ENCODE measurements at places on chromosomes 11 and 22.
A peak's percentile ranks its signal among the peaks of the same experiment; 100 is the strongest.

DNA sequence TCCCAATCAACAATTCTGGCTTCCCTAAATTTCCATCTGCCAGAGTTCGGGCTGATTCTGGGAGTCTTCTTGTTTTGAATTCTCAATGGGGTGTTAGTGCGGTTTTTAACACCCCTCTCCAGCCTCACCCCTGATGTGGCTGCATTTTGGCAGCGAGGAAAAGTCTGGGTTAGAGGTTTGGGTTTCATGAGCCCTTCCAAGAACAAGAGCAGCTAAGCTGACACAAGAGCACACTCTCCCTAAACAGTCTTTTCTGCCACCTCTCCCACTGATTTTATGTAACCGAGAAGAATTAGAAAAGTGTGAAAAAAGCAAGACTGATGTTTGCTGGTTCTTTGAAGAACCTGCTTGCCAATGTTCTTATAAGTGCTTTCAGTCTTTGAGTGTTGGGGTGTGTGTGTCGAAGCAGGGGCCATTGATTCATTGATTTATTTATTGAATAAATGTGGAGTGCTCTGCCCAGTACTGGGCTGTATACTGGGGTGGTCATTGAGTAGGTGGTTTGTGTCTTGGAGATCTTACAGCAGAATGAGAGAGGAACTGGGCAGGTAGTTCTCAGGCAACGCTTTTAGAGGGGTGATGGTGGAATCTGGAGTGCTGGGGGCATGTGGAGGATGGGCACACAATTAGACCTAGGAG is 101.5 kb downstream of the TRAF6 start:
- ATAC-seq, result no peak

DNA sequence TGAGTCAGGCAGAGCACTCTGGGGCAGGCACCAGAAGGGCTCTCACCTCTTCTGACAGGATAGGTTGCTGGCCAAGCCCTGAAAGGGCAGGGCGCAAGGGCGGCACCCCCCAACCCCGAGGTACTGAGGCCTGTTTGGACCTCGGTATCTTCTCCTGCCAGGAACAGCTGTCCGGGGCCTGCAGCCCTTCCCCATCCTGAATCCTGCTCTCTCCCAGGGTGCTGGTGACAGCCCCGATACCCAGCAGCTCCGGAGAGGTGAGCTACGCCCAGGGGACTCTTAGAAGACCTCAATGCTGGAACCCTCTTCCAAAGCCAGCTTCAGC is 79.1 kb downstream of the PHF21B start:
- ATAC-seq, result no peak

- no peak for ATAC-seq
Observed at GRCh38 chr11:100512475-100512874, 174.6 kb upstream of the ARHGAP42 start.

GRCh38 chr11:93908689-93909088 is 58.3 kb upstream of the VSTM5 start:
- no peak for ATAC-seq

DNA sequence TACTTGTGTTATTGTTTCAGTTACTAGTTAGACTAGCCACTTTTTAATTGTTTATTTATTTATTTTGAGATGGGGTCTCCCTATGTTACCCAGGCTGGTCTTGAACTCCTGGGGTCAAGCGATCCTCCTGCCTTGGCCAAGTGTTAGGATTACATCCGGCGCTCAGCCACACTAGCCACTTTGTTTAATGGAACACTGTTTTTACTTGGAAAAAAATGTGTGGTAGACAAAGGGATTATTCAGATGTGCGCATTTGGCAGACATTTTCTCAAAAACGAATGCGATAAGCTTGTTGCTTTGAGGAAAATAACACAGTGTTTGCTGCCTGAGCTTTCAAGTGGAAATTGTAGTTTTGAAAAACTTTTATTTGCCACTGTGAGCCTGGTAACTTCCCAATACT is 51.0 kb downstream of the CTNND1 start:
- no peak for ATAC-seq

- ATAC-seq, result no peak
Observed at GRCh38 chr11:103803062-103803461, 233.4 kb upstream of the DDI1 start.

DNA sequence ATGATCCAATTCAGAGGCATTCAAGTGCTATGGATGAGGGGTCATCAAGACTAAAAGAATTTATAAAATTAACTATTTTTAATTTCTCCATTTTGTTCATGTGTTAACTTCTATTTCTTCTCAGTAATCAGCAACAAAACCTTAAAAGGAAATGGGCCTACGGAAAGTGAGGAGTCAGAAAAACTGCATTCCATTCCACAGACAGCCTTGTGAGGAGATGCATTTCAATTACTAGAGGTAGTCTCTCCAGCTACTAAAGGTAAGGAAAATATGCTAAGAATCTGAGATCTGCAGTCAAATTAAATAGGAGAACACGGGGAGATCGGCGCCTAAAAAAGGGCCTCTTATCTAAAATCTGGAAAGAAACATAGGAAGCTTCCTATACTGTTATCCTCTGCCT is 661.7 kb downstream of the DLG2 start:
- ATAC-seq, result no peak

GRCh38 chr11:34968862-34969261 is 52.4 kb downstream of the PDHX start:
- ATAC-seq, result no peak

DNA sequence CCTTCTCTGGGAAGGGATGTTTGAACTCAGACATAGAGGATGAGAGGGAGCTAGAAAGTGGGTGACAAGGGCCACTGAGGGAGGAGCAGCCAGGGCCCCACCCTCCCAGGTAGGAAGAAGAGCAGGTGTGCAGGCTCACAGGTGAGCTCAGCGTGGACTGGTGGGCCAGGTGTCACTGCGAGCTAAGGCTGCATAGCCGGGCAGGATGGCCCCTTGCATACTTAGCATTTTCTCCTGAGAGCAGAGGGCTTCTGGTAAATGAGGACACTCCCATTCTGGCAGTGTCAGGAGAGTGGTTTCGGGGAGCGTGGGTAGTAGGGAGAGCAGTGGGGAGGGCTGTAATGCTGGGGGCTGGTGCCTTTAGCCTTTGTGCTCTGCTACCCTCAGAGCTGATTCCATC is 843.4 kb downstream of the TBC1D22A start:
- ATAC-seq, result no peak

- no peak for ATAC-seq
Observed at GRCh38 chr11:83287631-83288030, 1.5 kb upstream of the CCDC90B start.

DNA sequence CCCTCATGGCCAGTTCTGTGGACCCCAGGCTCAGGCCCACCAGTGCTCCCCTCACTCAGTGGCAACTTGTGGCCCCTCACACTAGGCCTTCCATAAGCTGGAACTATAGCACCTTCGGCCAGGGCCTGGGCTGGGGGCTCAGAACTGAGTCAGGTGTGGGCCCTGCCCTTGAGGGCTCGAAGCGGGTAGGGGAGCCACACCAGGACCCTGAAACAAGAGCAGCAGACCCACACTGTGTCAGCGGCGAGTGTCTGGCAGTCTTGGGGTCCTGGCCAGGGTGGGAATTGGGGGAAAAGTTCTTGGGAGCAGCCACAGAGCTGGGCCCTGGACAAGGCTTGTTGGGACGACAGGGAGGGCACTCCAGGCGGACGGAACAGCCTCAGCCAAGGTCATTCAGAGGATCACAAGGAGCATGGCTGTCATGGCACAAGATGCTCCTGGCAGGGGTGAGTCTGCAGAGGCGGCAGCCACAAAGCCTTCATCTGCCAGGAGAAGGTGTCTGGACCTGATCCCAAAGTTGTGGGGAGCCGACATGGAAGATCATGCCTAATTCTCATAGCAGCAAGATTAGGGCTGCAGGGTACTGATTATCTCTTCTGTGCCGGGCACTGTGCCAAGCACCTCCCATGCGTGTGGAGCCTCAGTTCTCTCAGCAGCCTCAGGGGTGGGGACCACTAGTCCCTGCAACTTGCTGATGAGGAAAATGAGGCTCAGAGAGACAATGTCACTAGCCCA is 50.7 kb downstream of the SHISAL1 start:
- ATAC-seq, result no peak

- ATAC-seq, result no peak
Observed at GRCh38 chr11:75100314-75100713, 3.6 kb upstream of the OR2AT4 start.

DNA sequence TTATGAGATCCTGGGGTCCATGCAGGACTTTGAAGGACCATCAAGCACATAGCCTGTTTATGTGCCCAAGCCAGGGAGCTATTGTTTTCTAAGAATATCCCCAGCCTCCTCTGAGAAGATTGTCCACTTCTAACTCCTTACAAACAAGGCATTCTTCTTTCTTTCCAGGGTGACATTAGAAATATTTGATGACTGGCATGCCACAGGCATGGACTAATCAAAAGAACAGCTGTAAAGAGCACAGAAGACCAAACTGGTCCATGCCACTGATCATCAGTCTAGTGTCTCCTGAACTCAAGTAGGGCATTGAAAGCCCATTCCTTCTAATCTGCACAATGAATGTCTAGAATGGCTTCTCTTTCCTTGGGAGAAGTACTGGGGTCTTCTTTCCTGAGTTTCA is 24.9 kb upstream of the LMO2 start:
- no peak for ATAC-seq

GRCh38 chr11:127248476-127248875 is 247.9 kb upstream of the KIRREL3 start:
- no peak for ATAC-seq

GRCh38 chr11:17267576-17267975 is 9.0 kb upstream of the NUCB2 start:
- ATAC-seq, result no peak

- peak; percentile 99 for ATAC-seq
Observed at GRCh38 chr11:43358801-43359421, at the start of gene TTC17. Gene TTC17, plus strand, starts transcription at chr11:43358920. Its CDS starts 35 bp downstream, at chr11:43358955.

DNA sequence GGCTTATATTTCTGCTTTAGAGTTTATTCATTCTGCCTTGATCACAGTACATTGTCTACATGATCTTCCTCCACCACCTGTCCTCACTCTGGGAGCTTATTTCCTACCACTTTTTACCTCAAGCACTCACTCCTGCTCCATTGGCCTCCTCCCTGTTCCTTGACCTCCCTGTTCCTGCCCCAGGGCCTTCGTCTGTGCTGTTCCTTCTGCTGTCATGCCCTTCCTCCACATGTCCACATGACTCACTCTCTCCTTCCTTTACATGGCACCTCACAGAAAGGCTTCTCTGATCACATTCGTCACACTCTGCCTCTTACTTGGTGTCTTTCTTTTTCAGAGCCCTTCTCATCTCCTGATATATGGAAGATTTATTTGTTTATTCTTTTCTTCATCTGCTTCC is 103.0 kb downstream of the FBXO7 start:
- ATAC-seq, result no peak

GRCh38 chr11:1628506-1629325 is 859 bp upstream of the KRTAP5-5 start:
- peak; percentile 74 for ATAC-seq

GRCh38 chr11:44463751-44464150 is 101.7 kb upstream of the CD82 start:
- ATAC-seq, result no peak

DNA sequence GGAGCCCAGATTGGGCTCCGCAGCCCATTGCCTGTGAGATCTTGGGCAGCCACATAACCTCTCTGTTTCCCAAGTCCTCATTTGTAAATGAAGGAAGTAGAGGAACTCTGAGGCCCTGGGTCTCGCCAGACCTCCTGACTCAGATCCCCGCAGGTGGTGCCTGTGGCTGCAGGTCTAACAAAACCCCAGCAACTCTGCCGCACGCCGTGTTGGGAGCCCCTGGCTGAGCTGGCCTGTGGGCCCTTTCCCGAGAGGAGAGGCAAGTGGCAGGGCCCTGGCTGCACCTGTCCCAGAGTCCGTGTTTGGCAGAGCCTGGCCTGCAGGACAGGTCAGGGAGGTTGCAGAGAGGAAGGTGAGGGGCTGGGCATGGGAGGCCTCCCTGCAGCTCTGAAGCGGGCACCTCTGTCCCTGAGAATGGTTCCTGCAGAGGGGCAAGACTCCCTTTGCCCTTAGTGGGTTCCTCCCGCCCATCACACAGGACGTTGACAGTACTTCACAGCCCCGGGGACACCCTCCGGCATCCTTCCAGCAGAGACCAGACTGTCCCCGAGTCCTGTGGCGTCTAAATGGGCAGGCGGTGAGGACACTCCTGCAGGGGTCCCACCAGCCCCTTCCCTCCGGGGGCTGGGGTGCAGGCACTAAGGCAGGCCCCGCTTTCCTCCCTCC is 67.7 kb downstream of the ARHGAP8 start:
- no peak for ATAC-seq

- peak; percentile 35 for ATAC-seq
Observed at GRCh38 chr11:123429913-123430720, at the start of gene GRAMD1B. Gene GRAMD1B, plus strand, starts transcription at chr11:123430269. Its CDS starts 524 bp downstream, at chr11:123430793.

- peak; percentile 10 for ATAC-seq
Observed at GRCh38 chr11:74321487-74322188, 10.2 kb upstream of the P4HA3 start.

DNA sequence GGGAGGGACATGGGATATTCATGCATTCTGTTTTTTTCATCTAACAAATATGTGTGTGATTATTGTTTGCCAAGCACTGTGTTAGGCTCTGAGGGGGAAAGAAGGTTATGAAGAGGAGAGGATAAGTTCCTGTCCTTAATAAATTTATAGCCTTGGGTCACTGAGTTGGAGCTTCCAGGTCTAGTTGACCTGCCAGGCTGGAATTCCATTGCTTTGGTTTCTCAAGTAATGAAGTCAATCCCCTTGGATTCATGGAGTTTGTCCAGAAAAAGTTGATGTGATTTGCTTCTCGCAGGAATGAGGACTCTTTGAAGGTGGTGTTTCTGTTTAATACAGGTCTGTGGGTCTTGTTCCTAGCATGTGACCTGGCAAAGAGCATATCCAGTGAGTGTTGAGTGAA is 156.2 kb downstream of the ADAMTS15 start:
- ATAC-seq, result no peak

DNA sequence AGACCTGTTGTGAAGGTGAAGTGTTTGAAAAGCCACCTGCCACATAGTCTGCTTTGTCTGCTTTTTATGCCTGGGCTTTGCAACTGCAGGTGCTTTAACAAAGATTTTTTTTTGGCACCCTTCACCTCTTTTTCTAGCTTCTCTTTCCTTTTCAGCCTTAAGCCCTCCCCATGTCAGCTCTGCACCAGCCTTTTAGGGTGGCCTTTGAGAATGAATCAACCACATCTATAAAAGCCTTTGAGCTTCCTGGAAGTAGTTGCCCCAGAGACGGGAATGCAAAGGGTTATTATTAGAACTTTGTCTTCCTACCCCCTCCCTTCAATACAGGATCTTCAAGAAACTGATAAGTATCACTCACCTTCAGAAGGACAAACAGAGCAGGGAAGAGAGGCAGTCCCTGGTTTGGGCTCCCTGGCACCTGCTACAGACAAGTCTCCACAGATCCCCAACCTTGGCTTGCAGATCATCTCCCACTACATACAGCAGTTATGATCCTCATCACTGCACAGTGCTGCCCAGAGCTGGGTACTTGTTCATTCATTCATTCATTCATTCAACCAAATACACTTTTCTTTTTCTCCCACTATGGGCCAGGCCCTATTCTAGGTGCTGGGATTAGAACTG is 8.0 kb downstream of the PVALB start:
- no peak for ATAC-seq

GRCh38 chr11:119496469-119496868 is 73.5 kb upstream of the THY1 start:
- peak; percentile 34 for ATAC-seq

Data from gastroesophageal sphincter (tissue), 4 donors.